SK-N-SH (cell line): ENCODE measurements at places on chromosomes 6 and 20. TPM values are rescaled to one million over a fixed set of nuclear protein-coding genes. Genes with fewer than 3 reads are reported as not detected.

DNA sequence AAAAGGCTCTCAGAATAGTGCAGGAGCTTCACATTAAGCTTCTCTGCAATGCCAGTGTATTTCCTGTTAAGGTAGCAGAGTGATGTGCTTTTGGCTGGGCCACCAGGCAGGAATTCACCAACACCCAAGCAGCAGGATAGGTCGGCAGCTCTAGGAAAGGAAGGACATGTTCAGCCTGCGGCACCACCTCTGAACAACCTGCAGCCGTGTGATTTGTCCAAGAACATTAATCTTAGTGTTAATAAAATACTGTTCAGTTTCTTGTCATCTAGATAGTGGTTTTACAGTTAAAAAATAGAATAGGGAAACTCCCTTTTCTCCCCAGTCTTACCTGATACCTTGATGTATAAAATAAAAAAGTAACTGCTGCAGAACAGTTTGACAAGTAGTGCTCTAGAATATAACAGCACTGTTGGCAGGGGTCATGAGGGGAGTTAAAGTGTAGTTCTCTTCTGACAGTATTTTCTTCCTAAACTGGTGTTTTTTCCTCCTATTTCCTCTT lies 18.8 kb downstream of the ZNF292 start:
- no peak for DNase-seq

GRCh38 chr6:11972806-11973205 lies 39.3 kb upstream of the HIVEP1 start:
- no peak for DNase-seq

- no peak for DNase-seq
Observed at GRCh38 chr20:54608039-54608745, 132.8 kb downstream of the DOK5 start.

DNA sequence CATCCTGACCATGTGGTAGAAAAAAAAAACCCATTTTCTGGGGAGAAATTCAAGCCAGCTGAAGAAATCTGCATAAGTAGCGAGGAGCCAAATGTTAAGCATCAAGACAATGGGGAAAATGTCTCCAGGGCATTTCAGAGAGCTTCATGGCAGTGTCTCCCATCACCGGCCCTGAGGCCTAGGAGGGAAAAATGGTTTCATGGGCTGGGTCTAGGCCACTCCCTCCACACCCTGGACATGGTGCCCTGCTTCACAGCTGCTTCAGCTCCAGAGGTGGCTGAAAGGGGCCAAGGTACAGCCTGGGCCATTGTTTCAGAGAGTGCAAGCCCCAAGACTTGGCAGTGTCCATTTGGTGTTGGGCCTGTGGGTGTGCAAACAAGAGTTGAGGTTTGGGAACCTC lies 34.4 kb upstream of the B3GAT2 start:
- no peak for DNase-seq

DNA sequence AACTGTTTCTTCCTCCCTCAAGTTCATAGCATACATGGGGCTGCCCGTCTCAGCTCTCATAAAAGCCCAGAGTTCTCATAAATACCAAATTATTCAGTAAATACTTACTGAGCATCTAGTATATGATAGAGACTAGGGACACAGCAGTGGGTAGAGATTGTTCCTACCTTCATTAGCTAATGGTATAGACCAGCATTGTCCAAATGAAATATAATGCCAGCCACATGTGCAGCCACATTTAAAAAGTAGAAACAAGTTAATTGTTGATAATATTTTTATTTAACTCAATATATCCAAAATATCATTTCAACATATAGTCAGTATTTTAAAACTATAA lies 1.2 kb downstream of the TTLL9 start:
- no peak for DNase-seq

GRCh38 chr6:7165890-7166267 lies 58.1 kb downstream of the RREB1 start:
- no peak for DNase-seq

DNA sequence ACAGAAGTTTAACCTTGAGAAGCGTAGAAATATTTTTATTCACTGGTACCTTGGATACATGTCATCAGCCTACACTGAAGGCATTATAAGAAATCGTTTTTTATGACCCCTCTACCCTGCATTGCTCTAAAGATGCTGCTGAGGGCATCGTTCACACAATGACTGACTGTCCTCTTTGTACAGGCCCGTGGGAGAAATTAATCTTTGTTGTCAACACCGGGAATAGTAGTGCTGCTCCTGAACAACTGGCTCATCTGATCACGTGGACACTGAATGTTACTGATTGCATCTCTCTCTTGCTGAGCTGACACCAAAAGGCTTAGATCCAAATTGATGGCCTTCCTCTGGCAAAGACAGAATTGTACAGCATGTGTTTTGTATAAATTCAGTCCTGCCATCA lies 157.1 kb upstream of the SMLR1 start:
- no peak for DNase-seq

- DNase-seq = no peak
Observed at GRCh38 chr20:36465109-36466080, 75.9 kb upstream of the MYL9 start.

DNA sequence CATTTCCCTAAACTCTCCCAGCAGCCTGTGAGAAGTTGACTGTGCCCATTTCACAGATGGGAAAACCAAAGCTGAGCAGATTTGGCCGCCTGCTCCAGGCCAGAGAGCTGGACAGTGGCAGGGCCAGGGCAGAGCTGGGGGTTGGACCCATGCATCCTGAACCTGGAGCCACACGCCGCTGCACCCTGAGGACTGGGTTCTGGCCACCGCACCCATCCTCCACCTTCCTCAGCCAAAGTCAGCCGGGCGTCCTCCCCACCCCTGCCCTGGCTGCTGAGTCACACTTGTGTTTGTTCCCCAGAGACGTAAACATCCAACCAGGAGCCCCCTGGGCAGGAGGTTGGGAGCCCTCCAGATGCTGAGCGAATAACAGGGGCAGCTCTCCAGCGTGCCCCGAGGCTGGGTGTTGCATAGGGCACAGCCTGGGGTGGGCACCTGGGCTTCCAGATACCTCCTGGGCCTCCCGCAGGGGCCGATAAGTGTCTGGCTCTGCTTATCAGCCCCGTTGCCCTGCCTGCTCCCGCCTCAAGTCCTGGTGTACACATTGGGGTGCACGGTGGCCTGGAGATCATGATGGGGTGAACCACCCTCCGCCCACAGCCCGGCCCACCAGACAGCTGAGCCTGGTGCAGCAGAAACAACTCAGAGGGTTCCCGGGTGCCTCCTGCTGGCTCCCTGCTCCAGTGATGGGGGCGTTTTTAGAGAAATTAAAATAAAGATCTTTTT lies 23.8 kb downstream of the RBM38 start:
- no peak for DNase-seq

DNA sequence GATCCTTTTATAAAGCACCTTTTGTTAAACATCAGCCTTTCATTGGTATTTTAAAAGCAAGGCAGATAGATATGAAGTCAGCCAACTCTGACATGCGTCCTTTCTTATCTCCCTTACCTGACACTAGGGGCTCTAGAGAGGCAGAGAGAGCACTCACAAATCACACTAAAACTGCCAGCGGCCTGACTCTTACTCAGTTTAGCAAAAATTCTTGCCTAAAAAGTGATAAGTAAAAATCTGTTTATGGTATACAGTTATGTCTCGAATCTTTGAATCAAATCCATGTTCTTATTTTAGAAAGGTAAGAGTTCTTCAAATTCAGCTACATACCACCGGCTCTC lies 10.4 kb upstream of the TDRD6 start:
- DNase-seq = no peak

DNA sequence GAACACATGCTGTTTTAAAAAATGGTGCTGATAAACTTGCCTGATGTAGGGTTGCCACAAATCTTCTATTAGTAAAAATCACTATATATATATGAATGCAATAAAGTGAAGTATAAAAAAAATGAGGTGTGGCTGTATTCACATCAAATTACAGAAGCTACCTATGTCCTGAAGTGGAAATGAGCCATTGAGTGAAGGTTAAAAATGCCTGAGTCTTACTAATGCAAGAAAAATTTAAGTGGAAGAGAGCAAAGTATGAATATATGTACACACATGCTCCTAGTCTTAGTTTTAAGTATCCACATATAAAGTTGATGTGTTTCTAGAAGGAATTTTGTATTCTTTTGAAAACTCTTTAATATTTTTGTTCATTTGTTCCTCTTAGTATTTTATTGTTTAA lies 808.3 kb upstream of the MAN1A1 start:
- DNase-seq = no peak

DNA sequence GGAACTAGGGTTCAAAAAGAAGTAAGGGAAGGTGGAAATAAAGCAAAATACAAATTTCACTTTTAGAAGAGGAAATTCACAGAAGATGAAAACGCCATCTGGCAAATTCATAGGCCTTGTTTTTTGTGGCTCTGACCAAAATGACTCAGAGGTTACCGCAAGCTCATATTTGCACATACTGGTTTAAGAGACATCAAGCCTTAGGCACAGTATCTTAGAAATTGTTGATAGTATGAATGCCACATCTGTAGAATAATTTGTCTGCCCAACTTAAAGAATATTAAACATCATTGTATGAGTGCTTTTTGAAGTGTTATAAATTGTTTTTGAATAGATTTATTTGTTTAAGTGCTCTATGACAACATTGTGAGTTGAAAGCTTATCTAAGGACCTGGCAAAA lies 10.6 kb downstream of the TAAR1 start:
- DNase-seq = no peak

- no peak for DNase-seq
Observed at GRCh38 chr6:5132731-5133130, 47.6 kb downstream of the PPP1R3G start.

MYB gene
- polyA plus RNA-seq = 0.85 and 1.2 TPM in 2 replicates

AKAP12 gene
- polyA plus RNA-seq = 46.5 and 48.4 TPM in 2 replicates

HS3ST5 gene
- 0.02 TPM in 1 of 2 replicates, not detected in the other for polyA plus RNA-seq
